ENCODE measurements at places on chromosomes 6 and 20.

- DNase-seq, result peak; percentile 94
Measured at GRCh38 chr20:38893565-38894090, 32.6 kb upstream of the FAM83D start.

GRCh38 chr20:44637522-44638372, 13.8 kb downstream of the ADA start:
- no peak for DNase-seq

GRCh38 chr6:110710115-110710514, 105.2 kb downstream of the CDK19 start:
- no peak for DNase-seq

- no peak for DNase-seq
Measured at GRCh38 chr20:770691-771090, 2.4 kb upstream of the SLC52A3 start.

GRCh38 chr6:43052842-43053544, 658 bp downstream of the CUL7 start:
- no peak for DNase-seq

DNA sequence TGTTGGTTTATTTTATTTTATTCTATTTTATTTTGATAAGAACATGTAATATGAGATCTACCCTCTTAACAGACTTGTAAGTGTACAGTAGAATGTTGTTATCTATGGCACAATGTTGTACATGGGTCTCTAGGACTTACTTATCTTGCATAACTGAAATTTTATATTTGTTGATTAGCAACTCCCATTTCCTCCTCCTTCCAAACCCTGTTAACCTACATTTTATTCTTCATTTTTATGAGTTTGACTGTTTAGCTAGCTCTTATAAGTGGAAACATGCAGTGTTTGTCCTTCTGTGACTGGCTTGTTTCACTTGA, 37.9 kb upstream of the BCAS1 start:
- DNase-seq, result no peak

DNA sequence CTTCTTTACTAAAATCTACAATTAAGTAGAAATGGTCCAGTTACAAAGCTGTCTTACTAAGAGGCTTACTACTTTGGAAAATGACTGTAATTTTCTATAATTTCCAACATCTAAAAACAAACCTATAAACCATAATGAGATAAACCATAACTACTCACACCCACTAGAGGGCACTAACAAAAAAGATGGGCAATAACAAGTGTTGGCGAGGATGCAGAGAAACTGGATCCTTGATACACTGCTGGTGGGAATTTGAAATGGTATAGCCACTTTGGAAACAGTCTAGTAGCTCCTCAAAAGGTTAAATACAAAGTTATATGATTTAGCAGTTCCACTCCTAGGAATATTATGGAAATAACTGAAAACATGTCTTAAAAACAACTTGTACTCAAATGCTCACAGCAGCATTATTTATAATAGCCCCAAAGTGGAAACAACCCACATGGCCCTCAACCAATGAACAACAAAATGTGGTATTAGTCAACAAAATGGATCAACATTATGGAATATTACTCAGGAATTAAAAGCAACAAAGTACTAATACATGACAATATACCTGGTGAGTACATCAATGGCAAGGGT, 50.6 kb downstream of the GJA10 start:
- no peak for DNase-seq

GRCh38 chr20:41631826-41632225, 13.6 kb upstream of the CHD6 start:
- DNase-seq, result no peak

- DNase-seq, result no peak
Measured at GRCh38 chr6:37928217-37928616, 108.7 kb downstream of the ZFAND3 start.

GRCh38 chr20:54208548-54209176, 775 bp downstream of the PFDN4 start:
- DNase-seq, result no peak
